ENCODE measurements at places on chromosomes 11 and 22.

GRCh38 chr22:46092011-46092410, 58.3 kb upstream of the PPARA start:
- no peak for DNase-seq

GRCh38 chr11:114237321-114238280, 58.6 kb upstream of the NNMT start:
- no peak for DNase-seq

- no peak for DNase-seq
Measured at GRCh38 chr11:132972565-132972964, 559.7 kb downstream of the OPCML start.

GRCh38 chr11:117586392-117586791, 210.6 kb downstream of the DSCAML1 start:
- DNase-seq, result no peak

DNA sequence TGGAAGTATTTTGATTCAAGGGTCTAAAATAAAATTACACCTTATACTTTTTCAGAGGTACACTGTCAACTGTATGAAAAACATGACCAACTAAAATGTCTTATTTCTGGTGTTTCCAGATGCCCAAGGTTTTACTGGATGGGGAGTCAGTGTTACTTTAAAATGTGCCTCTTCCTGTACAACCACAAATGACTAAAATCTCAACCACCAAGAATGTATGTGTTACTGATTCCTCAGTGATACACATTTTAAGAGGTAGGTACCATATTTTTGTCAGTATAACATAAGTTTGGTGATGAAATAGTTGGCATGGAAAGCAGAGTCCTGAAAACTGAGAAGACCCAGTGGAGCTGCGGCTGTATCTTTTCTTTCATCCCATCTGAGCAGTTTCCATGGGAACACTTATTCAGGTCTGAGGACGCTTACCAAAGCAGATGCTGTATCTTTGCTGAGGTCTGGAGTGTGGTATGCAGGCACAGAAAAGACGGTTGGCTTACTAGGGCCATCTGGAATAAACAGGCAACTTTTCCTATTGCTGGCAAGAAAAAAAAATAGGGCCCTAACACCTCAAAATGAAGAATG, 21.2 kb upstream of the TP53AIP1 start:
- no peak for DNase-seq

DNA sequence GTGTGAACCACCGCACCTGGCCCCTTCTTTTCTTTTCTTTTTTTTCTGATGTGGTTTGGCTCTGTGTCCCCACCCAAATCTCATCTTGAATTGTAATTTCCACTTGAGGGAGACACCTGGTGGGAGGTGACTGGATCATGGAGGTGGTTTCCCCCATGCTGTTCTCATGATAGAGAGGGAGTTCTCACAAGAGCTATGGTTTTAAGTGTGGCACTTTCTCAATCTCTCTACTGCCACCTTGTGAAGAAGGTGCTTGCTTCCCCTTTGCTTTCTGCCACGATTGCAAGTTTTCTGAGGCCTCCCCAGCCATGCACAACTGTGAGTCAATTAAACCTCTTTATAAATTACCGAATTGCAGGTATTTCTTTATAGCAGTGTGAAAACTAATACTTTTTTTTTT, 4.9 kb upstream of the TCN2 start:
- no peak for DNase-seq

GRCh38 chr11:106925245-106925644, 93.0 kb downstream of the GUCY1A2 start:
- no peak for DNase-seq

- DNase-seq, result no peak
Measured at GRCh38 chr22:49946612-49947295, 13.8 kb upstream of the PIM3 start.

- DNase-seq, result no peak
Measured at GRCh38 chr11:122920579-122920978, 38.0 kb downstream of the JHY start.

- DNase-seq, result peak; percentile 31
Measured at GRCh38 chr11:75706260-75706729, 11.3 kb upstream of the MOGAT2 start.

DNA sequence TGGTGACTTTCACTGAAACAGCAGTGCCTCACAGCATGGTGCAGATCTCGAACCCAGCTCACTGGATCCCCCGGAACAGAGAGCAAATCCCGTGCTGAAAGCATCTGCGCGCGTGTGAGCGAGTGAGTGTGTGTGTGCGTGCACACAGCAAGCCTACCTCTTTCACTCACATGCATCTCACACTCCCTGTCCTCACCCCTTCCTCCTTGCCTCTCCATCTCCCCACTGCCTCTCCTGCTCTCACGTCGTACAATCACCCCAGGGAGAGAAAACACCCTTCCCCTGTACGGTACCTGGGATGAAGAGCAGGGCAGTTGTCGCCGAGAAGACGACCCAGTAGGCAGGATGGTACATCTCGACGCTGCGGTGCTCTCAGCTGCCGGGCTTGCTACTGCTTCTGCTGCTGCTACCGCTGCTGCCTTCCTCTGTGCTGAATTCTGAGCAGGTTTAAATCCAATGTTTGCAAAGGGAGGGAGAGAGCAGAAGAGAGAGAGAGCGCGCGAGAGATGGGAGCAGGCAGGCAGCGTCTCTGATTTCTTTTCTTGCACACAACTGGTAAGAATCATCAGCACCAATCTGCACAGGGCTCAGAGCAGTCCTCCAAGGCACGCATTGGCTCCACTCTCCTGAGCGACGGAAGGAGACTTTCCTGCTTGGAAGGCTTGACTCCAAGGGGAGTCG, at the start of gene OPCML:
Gene OPCML, minus strand, starts transcription at position 531 of the 681 bp plus-strand sequence.
- no peak for DNase-seq
